ENCODE measurements at places on chromosomes 1 and 21.

- no peak for DNase-seq
Observed at GRCh38 chr1:26290882-26291261, 11.0 kb downstream of the SH3BGRL3 start.

GRCh38 chr1:224518528-224518927, 83.9 kb upstream of the WDR26 start:
- no peak for DNase-seq

DNA sequence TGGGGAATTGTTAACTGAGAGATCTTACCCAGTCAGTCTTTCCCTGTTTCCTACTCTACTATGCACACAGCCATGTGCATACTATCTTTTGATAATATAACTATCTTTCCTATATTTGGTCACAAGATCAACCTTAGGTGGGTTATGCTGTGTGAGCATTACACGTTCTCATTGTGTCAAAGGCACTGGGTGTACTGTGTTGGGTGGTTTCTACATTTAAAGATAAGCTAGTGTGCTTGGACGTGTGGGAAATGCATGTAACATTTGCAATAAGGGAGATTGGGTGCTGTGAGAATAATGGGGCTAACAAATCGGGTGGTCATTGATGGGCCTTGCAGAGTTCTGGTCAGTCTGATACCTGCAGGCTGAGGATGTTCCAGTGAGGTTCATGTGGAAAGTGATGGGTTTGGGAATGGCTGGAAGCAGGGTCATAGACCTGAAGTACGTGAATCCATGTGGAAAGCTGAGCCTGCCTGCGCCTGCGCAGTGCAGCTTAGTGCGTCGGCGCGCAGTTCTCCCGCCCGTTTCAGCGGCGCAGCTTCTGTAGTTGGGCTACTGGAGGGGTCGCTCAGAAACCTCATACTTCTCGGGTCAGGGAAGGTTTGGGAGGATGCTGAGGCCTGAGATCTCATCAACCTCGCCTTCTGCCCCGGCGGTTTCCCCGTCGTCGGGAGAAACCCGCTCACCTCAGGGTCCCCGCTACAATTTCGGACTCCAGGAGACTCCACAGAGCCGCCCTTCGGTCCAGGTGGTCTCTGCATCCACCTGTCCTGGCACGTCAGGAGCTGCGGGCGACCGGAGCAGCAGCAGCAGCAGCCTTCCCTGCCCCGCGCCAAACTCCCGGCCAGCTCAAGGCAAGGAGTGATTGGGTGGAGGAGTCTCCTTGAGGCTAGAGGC, at the start of gene MSH4:
TSS of gene MSH4 (plus strand) at position 507 of the 897 bp plus-strand sequence. CDS start at position 611, 104 bp downstream.
- no peak for DNase-seq

DNA sequence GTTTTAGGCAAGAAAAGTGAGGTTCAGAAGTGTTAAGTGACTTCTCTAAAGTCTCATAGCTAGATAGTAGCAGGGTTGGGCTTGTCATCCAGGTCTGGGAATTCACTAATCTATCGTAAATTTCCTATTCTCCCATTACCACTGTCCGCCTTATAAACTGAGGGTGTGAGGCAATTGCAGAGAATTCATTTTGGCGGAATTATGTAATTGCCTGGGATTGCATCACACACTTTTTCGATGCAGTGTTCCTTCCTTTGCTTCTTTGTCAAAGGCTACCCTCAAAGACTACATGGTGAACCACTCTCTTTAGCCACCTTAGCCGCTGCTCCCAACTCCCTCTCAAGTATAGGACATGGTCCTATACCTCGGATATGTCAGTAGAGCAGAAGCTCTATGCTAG, 19.1 kb downstream of the SELP start:
- no peak for DNase-seq

DNA sequence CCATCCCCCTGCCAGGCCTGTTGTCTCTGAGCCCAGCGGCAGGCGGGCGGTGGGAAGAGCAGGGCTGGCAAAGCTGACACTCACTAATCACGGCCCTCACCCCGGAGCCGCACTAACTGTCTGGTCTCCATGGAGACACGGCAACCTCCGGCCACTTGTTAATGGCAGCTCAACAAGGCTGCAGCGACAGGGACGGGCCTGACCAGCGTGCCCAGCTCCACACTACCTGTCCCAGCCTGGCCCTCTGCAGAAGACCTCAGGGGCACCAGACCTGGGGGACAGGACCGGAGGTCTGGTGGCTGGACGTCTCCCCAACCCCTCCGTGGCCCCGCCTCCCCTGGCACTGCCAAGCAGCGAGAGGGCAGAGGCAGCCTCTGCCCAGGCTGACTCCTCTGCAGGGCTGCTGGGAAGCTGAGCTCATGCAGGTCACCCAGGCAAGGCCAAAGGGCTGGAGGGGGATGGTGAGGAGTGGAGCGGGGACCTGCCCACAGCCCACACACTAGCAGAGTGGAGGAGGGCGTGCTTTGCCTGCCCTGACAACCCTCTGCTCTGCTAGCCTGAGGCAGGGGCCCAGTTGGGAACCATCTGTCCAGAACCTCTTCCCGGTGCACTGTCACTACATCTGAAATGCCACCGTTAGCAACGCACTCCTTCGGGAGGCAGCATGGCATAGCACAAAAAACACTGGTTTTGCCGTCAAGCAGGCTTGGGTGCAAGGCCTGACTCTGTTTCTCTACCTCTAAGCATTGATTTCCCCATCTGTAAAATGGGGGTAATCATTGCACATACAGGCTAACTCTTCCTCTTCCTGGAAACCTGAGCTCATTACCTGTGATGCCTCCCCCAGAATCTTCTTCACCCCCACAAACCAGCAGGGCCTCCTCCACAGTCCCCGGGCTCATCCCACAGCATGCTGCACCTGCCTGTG, 29.6 kb upstream of the WASF2 start:
- DNase-seq = no peak

DNA sequence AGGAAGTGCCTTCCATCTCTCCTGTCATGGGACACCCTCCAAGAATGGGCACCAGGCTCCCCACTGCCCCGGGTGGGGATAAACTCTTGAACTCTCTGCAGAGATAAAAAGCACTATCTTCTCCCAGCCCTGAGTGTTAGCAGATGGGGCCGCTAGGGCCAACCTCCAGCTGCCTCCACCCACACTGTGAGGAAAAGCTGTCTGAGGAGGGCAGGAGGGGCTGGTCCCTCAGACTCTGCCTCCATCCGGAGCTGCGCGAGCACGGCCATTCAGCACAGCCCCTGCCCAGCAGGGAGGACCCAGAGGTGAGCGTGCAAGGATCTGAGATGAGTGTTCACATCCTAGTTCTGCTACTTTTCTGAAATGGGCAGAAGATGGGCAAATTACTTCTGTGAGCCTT, 51.8 kb upstream of the TRABD2B start:
- DNase-seq = no peak

DNA sequence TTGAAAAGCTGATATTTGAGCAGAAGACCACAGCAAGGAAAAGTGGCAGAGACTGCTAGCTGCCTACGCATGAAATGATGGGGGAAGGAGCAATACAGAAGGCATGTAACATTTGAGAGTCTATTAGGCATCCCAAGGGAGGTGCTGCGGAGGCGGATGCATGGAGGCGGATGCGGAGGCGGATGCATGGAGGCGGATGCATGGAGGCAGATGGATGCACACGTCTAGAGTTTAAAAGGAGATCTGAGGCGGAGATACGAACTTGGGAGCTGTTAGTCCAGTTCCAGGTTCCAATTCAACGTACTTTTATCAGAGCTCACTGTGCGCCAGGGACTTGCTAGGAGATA, 744 bp upstream of the DDX20 start:
- DNase-seq = no peak
